ENCODE measurements at places on chromosomes 1 and 21.

GRCh38 chr21:23968008-23968407, 1639.3 kb downstream of the MRPL39 start:
- DNase-seq, result no peak

GRCh38 chr1:88661951-88662699, 21.9 kb upstream of the PKN2 start:
- DNase-seq, result no peak

DNA sequence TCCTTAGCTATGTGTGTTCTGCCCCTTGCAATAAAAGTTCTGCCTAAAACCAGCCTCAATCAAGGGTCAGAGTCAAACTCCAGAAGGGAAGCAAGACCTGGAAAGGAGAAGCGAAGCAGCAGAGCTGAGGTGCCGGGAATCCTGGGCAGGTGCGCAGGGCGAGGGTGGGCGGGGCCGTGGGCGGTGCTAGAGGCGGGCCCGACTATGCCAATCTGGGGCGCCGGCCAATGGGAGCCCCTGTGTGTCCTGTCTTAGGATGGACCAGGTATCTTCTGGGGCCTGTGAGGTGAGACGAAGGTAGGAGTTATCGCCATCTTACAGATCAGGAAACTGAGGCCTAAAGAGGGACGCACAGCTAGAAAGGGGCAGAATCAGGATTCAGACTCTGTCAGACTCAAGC, 120.3 kb downstream of the PTPRU start:
- DNase-seq, result no peak

DNA sequence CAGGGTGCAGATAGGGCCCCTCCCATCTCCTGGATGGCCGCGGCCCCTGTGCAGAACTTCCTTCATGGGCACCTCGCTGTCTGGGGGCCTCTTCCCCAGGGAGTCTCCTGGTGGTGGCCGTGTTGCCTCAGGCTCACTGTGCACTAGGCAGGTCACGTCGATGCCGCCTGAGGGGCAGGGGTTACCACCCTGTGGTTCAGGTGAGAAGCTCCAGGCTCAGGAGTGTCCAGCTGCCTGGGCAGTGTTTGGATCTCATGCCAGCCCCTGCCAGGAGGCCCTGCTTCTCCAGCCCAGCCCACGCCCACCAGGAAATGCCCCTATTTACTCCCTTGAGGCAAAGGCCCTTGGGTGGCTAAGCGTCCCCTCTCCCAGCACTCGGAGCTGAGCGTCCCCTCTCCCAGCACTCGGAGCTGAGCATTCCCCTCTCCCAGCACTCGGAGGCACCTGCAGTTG, 2.1 kb downstream of the ITGB2 start:
- no peak for DNase-seq

DNA sequence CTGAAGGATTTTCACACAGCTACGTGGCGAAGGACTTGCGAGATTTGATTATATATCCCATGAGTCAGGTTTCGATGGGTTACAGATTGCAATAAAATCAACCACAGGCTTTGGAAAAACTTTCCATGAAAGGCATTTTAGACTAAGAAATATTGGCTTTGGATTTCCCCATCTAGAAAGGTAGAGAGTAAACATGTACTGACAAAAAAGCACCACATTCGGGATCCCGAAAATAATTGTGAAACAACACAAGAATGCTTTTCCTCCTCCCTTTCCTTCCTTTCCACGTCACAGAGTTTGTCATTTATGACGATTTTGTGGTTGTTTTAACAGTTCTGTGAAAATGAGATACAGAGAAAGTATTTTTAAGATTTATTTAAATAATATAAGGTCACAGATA, 38.5 kb downstream of the TGFB2 start:
- DNase-seq, result no peak

DNA sequence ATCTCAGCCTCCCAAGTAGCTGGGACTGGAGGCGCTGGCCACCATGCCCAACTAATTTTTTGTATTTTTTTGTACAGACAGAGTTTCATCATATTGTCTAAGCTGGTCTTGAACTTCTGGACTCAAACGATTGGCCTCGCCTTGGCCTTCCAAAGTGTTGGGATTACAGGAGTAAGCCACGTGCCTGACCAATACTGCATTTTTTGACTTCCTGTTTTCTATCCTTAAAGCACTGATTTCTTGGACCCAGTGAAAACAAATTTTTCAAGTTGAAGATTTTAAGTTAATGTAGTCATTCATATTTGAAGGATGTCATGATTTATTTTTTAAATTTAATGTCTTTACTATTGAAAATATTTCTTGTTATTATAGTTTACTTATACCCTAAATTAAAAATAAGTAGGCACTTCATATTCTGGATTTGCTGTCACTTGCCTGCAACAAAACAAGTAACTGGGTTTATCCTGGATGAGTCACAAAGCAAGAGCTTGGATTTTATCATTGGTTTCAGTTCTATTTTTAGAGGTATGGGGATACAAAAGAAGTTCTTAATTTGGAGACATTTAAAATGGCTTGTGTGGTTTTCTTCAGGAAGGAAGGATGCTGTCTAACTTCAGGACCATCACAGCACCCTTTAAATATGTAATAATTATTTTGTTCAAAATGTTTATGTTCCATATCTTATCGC, 2.2 kb upstream of the VPS45 start:
- DNase-seq, result no peak

DNA sequence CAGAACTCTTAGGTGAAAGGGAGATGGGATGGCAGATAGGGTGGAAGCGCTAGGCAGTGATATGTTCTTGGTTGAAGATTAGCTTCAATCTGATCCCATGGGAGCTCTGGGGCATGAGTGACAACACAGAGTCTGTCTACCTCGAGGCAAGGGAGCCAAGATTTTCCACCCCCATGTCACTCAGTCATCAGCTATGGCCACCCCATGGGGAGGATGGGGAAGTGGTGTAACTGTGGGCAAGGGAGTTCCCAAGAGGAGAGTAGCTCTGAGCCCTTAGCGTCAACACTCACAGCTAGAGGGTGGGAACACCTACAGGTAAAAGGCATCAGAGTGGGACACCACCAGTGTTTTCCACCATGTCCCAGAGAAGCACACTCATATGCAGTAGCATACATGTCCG, 30.3 kb upstream of the C1QA start:
- no peak for DNase-seq

- no peak for DNase-seq
Observed at GRCh38 chr1:31785020-31785946, 21.1 kb upstream of the ADGRB2 start.

DNA sequence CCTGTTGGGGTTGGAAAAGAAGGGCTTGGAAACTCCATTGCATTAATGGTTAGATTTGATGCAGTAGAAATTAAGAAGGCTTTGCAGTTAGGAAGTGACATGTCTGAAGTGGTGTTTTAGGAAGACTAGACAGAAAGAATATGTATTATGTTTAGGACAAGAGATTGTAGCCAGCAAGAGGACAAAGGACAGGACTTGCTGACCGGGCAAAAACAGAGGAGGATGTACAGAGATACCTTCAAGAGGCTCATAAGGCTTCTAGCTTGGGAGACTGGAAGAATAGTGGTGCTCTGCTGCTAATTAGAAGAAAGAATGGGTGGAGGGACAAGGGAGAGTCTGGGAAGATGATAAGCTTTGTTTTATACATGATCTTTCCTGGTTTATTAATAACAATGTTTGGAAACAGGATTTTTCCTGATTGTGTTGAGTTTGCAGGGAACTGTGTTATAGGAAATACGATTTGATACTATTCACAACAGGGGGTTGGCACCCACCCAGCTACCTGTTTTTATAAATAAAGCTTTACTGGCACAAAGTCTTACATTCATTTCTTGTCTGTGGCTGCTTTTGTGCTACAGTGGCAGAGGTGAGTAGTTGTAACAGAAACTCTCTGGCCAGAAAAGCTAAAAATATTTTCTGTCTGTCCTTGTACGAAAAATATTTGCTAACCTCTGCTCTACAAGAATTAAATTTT, 37.1 kb upstream of the TMCO2 start:
- DNase-seq, result no peak

GRCh38 chr1:234845836-234846235, 235.9 kb upstream of the IRF2BP2 start:
- DNase-seq, result no peak

DNA sequence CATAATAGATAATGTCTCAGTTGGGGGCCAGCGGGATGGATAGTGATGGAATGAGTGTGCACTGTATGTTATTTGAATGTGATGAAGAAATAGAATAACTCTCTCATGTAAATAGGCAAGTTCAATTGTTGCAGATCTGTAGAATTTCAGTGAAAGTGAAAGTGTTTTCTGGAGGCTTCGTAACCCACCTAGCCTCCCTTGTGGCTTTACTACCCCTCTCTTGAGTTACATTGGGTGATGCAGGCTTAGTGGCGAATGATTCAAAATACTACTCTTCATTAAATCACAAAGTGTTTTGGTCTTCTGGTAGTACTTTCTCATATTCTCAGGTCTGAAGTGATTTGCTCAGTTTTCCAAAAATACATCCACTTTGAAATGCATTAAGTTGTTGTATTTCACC, 411.9 kb downstream of the ZP4 start:
- no peak for DNase-seq

DNA sequence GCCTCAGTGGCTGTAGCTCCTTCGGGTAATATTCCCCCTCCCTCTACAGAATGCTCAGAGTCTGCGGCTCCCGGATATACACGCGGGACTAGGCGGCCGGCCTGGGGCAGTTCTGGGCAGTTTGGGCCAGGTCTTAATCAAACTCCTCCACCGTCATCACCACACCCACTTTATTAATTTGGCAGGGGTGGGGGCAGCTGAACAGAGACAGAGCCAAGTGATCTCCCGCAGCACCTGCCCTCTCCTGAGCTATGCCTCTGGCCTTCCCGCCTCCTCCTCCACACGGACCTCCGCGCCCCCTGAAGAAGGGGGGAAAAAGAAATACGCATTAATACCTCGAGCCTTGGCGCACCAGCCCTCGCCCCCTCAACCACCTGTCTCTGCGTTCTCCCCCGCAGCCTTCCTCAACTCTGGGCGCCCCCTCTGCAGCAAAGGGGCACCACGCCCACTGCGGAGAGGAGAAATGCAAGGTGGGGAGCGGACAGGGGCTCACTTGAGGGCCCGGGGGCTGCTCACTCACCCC, 42.6 kb downstream of the CD34 start:
- DNase-seq, result no peak

GRCh38 chr1:45037456-45037855, 25.4 kb downstream of the UROD start:
- DNase-seq, result no peak

DNA sequence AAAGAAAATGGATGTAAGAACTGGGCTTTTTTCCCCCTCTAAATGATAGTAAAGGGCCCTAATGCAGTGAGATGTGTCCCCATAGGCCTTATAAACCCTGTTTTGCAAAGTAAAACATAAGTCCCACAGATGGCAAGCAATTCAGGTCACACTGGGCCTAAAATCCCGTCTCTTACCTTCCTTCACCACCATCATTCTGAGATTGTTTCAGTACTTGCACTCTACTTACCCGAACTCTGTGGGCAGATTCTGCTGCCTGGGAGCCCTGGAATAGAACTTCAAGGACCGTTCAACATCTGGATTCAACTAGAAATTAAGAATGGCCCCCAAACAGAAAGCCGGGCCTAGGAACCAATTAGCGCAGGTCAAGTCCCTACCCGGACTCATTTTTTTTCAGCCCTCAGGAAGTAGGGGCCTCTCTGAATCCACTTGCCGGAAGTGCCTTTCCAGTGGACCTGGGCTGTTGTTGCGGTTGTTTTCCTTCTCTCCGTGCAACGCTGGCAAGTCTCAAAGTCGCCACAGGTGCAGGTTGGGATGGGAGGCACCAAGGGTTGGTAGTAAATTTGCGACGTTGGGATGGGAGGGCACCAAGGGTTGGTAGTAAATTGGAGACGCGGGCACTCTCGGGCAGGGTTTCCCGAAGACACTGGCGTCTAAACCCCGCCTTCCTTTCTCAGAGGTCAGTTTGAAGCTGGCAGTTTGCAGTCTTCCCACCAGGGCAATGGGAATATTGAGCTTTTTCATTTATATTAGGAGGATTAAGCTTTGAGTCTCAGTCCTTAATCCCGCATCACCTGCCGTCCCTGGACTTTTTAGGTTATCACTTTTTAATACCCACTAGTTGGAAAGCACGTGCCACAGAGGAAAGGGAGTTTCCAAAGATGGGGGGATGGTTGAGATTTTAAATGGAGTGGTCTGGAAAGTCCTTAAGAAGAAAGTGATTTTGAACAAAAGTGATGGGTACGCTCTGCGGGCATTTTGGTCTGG, at the start of gene TMEM69:
TSS of gene TMEM69 (plus strand) at position 428 of the 987 bp plus-strand sequence. CDS start 2,888 bp downstream, outside the sequence.
- peak; percentile 54 for DNase-seq

DNA sequence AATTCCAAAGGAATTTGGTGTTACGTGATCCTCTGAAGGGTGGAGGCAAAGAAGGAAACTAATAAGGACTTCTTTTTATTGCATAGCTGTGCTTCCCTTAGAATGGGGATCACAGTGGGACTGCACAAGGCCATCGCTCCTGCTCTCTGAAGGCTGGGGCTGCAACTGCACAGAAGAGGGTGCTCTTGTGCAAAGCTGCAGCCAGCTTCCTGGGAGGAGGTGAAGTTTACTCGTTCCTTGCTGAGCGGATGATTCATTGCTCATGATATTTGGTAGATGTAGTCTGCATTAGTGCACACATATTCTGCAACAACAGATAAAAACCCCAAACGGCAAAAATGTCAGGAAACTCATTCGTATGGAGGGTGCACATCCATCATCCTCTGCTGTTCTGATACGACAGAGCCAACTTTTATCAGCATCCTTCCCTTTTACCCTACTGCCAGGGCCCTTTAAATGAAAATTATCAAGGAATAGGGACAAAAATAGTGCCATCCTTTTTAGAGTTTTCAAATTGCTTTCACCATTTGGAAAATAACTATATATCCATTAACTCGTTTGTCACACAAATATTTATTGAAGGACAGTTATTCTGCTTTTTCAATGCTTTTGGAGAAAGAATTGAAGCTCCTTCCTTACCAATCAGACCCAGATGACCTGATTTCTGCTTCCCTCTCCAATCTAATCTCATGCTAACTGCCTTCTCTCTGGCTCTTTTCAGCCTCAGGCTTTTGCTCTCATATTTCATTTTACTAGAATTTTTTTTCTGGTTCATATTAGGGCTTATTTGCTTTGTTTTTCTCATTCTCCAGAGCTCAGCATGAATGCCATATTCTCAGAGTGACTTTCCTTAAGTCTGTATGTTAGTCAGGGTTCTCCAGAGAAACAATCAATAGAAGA, 263.6 kb downstream of the DUSP10 start:
- DNase-seq, result peak; percentile 35

- DNase-seq, result no peak
Observed at GRCh38 chr1:231159202-231159962, 2.5 kb upstream of the TRIM67 start.

GRCh38 chr1:205568469-205569361, 63.1 kb downstream of the ELK4 start:
- DNase-seq, result no peak

GRCh38 chr21:35386491-35387079, 337.5 kb upstream of the RUNX1 start:
- DNase-seq, result no peak

- no peak for DNase-seq
Observed at GRCh38 chr1:113036639-113037321, 36.2 kb upstream of the LRIG2 start.

- no peak for DNase-seq
Observed at GRCh38 chr1:180646093-180646492, 14.3 kb downstream of the XPR1 start.

DNA sequence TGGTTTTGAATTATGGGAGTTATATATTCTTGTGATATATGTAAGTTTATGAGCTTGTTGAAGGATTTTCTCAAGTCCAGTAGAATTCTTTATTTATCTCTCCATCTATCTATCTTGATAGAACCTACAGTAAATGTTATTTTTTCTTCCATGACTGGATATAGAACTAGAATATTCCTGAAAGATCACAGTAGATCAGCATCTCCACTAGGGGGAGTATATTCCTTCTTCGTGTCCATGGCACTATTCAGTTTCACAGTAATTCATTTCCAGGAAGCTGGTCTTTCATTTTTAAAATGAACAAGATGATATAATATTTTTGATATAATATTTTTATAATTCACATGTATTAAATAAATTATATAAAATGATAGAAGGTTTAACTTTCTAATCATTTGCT, 18.8 kb downstream of the TMPRSS15 start:
- DNase-seq, result no peak
